ENCODE measurements at places on chromosomes 3 and 15.

- DNase-seq = no peak
Measured at GRCh38 chr15:40306908-40307307, 827 bp downstream of the PLCB2 start.

DNA sequence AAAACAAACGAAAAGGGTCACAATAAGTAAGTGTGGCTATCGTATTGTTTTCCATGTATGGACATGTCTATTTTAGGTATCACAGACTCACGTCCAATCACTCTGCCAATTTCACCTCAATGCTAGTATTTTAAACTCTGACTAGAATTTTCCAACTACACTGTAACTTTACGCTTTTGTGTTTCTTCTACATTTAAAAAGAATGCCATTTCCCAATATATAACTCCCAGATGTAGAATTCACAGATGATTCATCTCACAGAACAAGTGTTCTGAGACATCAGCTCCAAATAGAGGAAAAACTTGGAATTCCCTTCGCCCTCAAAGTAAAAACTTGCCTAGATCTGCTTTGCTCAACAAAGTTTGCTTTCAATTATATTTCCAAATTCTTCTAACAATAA is 14.2 kb downstream of the LRIG1 start:
- no peak for DNase-seq

- DNase-seq = no peak
Measured at GRCh38 chr3:125587039-125587648, 8.2 kb downstream of the OSBPL11 start.

DNA sequence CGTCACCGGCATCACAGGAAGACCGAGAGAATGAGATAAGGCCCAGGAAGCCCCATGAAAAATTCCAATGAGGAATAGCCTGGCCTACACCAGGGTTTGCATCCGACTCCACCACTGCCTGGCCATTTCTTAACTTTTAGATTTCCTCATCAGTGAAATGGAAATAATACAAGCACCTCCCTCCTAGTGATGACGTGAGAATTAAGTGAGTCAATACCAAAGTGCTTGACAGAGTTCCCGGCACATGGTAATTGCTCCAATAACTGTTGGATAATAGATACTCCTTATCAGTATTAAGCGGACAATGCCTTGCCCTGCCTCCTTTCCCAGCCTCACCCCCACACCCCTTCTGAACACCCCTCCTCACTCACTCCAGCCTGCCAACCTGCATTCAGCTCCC is 105.4 kb downstream of the TLE3 start:
- no peak for DNase-seq

GRCh38 chr15:44450172-44450571 is 22.7 kb downstream of the CTDSPL2 start:
- DNase-seq = no peak

GRCh38 chr3:69199942-69200341 is 77.5 kb upstream of the LMOD3 start:
- no peak for DNase-seq
